ENCODE measurements at places on chromosomes 1 and 21.

DNA sequence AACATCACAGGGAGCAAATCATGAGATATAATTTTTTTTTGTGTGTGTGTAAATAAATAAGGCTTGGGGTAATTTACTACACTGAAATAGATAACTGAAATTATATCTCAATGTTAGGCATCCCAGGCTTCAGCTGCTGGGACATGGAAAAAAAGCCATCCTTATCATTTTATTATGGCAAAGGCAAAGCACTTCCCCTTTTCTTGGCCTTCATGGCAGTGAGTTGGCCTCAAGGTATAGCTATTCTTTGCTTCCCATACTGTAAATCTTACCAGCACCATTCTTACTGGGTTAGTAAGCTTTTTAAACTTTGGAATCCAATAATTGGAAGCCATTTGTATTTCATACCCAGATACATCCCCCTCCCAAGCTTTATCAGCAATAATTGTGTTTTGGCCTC, 29.0 kb downstream of the RBM11 start:
- DNase-seq, result no peak

DNA sequence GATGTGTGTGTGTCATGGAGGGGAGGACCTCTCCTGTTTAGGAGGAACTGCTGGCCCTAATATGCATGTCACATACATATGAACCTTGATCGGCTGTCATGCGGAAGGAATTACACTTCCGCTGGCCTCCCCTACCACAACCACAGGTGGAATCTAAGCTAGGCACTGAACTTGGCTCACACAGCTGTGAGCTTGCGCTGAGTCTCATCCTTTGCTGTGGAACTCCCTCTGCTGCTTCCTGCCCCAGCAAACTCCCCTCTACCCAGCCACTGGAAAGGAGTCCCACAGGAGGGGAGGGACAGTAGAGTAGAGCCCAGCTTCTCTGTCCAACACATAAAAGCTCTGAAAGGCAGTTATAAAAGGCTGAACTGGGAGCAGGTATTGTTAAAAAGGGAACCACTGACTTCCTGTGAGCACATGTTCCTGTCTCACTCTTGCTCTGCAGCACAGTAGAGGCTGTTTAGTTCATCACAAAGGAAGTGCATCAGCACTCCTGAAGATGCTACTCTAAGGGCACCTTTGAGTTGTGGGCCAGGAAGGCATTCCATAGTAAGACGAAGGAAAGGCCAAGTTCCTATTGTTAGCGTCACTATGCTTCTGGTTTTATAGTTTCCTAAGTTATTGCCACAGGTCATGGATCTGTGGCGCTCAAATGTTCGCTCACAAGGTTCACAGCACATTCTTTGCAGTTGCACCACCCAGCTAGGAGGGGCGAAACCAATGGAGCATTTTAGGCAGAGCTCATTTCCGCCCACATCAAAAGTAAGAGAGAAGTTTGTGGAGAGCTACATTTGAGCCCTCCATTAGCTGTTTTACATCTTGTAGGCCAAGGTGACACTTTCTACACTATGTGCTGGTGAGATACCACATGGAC, 17.7 kb upstream of the PTPRC start:
- DNase-seq, result peak; percentile 85

- DNase-seq, result no peak
Observed at GRCh38 chr1:60280819-60281218, 207.2 kb upstream of the C1orf87 start.

DNA sequence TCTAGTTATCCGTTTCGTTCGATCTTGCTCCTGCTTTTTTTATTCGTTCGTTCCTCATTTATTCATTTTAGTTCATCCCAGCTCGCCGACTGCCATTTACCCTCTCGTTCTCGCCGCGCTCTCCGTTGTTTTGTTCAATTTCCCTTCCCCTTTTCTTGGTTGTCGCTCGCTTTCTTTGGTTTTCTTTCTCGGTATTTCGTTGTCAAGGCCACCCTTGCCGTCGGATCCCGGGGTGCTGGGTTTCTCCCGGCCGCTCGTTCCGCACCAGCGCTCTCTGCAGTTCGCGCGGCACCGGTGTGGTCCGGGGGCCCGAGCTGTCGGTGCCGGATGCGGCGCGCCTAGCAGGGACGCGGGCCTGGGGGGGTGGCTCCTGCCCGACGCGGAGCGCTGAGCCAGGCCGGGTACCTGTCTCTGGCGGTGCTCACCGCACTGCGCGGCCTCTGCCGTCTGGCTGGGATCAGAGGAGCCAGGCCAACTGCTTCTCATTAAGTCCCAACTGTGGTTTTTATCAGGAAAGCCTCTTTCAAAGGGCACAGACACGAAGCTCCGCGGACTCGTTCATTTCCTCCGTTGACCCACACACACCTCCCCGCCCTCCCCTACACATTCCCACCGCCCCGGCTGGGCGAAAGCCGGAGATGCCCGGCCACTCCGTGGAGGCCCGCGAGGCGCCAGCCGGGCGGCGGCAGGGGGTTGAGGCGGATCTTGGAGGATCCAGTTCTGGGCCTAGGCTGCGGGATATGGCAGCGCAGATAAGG, 1.6 kb downstream of the ALX3 start:
- DNase-seq, result peak; percentile 73

DNA sequence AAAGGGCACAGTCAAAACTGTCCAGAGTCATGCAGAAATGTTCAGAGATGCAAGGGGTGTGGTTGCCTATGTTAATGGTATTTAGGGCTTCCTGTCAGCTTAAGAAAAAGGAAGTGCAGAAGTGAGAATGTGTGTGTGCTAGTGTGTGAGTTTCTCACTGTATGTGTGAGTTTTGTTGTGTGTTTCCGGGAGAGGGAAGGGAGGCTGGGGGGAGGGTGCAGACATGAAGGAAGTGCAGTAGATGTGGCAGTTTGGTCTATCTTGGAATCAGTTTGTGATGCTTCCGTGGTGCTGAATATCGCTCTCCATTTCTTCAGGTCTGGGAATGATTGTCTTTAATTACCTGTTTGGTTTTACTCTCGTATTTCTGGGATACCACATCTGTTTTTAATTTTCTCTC, 16.5 kb upstream of the ATP6V1G3 start:
- peak; percentile 71 for DNase-seq

- no peak for DNase-seq
Observed at GRCh38 chr1:44322367-44322766, 32.7 kb downstream of the ERI3 start.

DNA sequence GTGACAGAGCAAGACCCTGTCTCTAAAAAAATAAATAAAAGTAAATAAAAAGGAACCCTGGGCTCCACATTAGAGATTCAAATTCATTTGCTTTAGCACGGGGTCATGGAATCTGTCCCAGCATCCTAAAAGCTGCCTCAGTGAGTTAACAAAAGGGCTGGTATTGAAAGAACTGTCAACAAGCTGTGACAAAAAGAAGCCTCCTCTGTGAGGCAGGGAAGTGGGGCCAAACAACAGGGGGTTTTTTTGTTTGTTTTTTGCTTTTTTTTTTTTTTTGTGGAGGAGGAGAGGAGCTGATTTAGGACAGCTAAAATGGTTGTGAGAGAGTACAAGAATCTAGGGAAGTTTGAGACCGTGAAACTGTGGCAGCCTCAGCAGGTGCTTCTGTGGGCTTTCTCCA, 115.7 kb downstream of the LIPI start:
- no peak for DNase-seq

GRCh38 chr1:156153362-156153761, at the start of gene SEMA4A:
TSS of gene SEMA4A (plus strand) at chr1:156153585. CDS start at chr1:156154579, 994 bp downstream.
- no peak for DNase-seq

DNA sequence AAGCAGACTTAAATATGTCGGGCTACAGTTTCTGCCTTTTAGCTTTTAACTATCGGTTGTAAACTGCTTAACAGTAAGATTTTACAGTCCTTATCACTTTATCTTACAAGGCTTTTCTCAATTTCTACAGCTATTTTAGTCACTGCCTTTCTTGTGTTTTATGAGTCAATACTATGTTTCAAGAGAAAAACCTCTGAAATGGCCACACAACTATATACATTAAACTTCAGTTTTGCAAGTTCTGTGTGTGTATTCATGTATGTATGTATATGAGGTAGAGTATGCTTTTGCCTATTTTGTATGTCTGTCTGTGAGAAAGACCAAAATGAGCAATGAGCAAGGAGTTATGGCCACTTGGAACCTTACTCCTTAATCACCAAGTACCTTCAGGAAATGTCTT, 169.8 kb downstream of the SYT2 start:
- DNase-seq, result no peak

- no peak for DNase-seq
Observed at GRCh38 chr1:57474137-57474750, 50.4 kb upstream of the DAB1 start.

DNA sequence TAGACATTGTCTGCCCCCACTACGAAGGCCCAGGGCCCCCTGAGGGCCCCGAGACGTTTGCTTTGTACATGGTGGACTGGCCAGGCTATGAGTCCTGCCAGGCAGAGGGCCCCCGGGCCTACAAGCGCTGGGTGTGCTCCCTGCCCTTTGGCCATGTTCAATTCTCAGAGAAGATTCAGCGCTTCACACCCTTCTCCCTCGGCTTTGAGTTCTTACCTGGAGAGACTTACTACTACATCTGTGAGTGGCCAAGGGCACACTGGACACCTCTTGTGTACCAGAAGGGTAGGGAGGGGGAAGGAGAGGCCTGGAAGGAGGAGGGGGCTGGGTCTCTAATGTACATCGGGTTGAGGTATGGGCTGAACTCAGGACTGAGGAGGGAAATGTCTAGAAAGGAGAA, 3.2 kb downstream of the EFNA4 start:
- no peak for DNase-seq

DNA sequence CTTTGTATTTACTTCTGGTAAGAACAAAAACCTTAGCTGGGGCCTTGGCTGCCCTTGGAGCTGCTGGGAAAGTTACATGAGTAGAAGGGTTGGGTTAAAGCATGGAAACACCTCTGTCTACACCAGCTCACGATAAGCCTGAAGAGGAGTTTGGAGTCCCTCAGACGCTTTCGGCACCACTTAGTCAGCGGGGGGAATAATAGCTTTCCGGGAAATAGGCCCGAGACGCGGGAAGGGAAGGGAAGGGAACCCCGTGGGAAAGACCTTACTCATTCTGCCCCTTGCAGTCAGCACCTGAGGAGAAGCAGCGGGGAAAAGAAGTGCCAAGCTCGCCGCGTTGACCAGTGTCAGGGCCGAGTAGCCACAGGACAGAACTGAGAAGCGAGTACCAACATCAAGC, 66.4 kb upstream of the PDE9A start:
- DNase-seq, result peak; percentile 47

DNA sequence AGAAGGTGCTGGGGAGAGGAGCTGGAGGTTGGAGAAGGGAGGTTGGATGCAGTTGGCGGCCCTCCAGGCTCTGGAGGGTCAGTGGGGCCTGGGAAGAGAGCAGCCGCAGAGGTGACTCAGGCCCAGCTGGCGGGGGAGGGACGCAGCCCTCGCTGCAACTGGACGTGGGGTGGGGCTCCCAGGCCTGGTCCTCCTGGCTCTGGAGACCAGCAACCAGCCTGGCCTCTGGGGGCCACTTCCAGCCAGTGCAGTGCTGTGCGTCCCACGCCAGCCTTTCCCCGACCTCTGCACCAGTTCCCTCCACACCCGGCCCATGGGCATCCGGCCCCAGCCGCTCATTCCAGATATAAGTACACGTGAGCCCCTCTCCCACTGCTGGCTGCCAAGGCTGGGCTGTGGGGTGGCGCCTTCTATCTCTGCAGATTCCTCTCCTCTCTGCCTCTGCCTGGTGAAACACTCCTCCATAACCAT, 38.0 kb upstream of the COL18A1 start:
- no peak for DNase-seq

- no peak for DNase-seq
Observed at GRCh38 chr1:11157867-11158266, 31.3 kb upstream of the ANGPTL7 start.

GRCh38 chr1:80523861-80524260, 1276.9 kb upstream of the ADGRL2 start:
- no peak for DNase-seq

DNA sequence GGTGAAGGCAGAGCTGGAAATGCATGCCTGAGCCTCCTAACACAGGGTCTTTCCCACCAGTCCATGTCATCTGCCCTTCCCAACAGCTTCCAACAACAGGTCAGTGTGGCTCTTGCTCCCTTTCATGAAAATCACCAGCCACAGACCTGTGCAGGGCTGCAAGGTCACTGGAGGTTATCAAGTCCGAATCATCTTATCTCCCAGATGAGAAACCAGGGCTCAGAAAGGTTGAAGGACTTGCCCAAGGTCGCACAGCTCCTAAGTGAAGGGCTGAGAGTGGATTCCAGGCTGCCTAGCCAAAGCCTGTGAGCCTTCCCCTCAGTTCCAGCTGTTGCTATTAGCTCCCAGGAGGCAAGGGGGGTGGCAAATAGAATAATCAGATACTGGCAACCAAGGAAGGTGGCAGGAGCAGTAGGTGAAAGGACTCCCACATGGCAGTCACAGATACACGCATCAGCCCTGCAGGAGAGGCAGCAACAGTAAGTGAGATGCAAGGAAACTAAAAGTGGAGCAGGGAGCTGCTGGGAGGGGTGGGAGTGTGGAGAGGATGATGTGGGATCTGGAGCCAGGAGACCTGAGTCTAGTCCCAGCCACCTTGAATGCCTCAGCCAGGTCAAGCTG, 74.2 kb downstream of the SSBP3 start:
- DNase-seq, result no peak

DNA sequence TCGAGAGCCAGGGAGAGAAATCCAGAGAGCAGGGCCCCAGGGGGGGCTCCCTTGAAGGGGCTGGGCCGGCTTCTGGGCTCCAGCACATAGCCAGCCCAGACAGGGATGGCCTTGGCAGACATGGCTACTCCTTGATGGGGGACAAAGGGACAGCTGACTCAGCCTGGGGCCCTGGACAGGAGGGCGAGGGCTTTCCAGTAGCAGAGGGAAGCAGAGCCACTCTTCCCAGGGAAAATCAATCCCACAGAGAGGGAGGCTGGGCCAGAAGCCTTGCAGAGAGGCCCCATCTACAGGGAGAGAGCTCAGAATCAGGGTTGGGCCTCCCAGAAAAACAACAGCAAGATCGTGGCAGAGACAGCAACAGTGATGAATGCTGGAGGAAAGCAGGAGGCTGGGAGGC, 15.6 kb downstream of the IGFN1 start:
- no peak for DNase-seq

DNA sequence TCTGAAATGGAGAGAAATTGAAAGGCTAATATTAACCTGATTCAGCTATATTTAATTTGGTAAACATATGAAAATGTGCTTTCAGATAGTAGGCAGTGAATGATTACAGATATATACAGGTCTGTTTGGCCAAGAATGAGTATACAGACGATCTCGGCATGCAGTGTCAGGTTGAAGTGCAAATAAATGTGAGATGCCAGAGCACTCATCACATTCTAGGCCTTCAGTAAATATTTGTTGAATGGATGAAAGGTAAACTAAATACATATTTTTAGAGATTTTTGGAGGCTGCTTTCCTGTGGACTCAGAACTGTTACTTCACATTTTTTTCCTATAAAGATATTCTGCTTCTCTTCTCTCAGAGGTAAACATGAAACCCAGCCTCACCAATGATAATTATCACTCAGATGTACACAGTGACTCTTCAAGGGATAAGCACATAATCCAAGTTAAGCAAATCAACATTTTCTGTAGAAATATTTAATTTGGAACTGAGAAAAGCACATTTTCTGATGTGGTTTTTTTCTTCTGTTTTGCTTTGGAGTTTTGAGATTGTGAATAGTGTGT, 702.9 kb downstream of the BRINP3 start:
- DNase-seq, result no peak
